ENCODE measurements at places on chromosomes 3 and 15.

- no peak for DNase-seq
Observed at GRCh38 chr3:134659391-134660045, 8.7 kb upstream of the KY start.

DNA sequence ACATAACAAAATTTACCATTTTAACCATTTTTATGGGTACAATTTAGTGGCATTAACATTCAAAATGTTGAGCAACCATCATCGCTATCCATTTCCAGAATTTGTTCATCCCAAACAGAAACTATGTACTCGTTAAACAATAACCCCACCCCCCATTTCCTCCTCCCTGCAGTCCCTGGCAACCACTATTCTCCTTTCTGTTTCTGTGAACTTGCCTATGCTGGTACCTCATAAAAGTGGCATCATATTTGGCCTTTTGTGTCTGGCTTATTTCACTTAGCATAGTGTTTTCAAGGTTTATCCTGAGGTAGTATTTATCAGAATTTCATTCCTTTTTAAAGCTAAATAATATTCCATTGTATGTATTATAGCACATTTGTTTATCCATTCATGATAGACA is 32.4 kb downstream of the C3orf80 start:
- DNase-seq: no peak

DNA sequence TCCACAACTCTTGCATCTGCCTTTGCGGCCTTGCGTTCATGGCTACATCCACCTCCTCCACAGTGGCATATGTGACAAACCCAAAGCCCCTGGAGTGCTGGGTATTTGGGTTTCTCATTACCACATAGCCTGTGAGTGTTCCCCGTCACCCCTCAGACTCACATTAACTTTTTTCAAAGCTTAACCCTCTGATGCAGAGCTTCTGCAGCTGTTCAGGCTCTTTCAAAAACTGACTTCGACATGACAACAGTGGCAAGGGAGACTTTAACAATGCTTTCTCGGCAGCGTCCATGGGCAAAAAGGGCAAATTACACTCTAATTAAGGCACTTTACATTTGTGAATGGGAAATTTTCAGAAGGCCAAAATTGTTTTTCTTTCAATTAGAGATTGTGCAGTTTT is 343.2 kb downstream of the UNC13C start:
- DNase-seq: no peak

GRCh38 chr3:77147836-77148578 is 108.1 kb downstream of the ROBO2 start:
- no peak for DNase-seq

DNA sequence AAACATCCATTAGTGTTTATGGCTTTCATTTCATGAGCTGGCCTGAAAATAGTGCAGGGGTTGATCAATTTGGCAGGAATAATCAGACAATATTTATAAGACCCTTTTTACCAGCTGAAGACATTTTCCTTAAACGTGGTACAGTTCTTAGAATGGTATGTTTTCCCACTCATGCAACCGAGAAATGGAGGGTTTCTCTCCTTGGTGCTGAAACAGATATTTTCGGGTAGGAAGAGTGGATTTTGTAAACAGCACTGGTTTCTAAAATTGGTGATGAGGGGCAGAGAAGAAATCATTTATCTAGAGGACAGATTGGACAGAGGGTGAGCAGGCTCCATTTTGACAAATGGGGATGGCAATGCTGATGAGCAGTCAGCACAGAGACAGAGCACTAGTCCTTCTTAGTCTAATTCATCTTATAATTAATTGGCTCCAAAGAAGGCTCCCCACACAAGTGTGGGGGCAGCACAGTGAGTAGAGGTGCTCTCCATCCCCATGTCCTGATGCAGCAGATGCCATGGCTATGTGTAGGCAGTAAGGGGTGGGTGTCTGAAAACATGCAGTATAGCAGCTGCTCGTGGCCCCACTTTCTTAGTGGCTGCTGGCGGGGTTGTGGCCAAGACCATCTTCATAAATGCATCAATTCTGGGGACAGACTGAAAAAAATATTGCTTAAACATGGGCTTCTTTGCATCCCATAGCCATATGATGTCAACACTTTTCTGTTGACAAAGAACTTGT is 18.1 kb upstream of the SLC7A14 start:
- DNase-seq: no peak

GRCh38 chr3:37509069-37509468 is 334.7 kb upstream of the LRRFIP2 start:
- DNase-seq: no peak

- no peak for DNase-seq
Observed at GRCh38 chr15:100105101-100105500, 236.7 kb downstream of the ADAMTS17 start.

DNA sequence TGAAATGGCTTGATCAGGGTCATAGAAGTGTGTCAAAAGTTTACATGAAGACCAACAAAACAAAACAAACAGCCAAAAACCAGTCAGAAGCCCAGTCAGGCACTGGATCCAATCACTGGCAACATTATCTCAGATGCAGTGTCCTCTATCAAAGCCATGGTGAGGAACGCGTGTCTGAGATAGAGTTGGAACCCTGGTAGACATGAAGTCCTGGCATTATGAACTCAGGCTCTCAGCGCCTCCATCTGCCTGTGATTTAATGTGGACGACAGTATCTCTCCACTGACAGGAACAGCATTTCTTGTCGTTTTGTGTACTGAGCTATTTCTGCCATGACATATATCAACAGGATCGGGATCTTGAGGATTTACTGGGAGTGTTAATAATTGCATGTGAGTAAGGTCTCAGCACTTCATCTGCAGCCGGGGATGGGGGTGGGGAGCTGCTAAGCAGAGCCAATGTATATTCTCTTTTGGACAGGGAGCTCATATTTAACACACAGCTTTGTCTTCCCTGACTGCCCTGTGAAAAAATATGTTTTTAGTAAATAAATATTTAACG is 1120.0 kb downstream of the IGSF11 start:
- DNase-seq: no peak

- DNase-seq: no peak
Observed at GRCh38 chr3:112390783-112391641, 58.1 kb downstream of the CD200 start.

- no peak for DNase-seq
Observed at GRCh38 chr15:22795206-22796063, 9.0 kb downstream of the NIPA1 start.

DNA sequence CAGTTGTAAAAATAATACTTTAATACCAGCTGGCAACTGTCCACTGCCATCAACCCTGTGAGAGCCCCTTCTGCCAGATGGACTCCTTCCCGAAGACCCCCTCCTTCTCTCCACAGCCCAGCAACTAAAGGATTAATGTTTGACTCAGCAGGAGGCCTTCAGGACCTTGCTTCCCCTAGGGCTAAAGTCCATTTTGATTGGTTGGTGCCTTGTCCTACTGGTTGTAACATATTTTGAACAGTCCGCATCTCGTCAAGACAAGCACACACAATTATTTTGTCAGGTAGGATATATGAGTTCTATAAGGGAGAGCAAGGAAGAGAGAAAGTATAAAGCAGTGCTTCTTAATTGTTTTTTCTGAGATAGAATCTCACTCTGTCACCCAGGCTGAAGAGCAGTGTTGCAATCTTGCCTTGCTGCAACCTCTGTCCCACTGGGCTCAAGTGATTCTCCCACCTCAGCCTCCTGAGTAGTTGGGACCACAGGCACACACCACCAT is 18.6 kb downstream of the ACOX2 start:
- no peak for DNase-seq

GRCh38 chr3:31565288-31565687 is 32.6 kb downstream of the STT3B start:
- DNase-seq: no peak

DNA sequence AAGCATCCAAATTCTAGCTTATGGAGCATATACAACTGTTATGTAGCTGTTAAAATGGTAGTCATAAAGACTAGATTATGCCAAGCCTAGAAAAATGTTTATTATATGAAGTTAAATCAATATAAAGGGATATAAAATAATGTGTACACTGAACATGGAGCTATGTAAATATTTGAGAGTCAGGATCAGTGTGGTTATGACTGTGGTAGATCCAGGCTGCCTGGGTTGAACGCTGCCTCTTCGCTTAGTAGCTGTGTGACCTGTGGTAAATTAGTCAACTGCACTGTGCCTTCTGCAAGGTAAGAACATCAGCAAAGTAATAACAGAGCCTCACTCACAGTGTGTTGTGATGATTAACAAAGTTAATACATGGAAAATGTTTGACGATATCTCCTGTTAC is 212.2 kb downstream of the RBMS3 start:
- no peak for DNase-seq

DNA sequence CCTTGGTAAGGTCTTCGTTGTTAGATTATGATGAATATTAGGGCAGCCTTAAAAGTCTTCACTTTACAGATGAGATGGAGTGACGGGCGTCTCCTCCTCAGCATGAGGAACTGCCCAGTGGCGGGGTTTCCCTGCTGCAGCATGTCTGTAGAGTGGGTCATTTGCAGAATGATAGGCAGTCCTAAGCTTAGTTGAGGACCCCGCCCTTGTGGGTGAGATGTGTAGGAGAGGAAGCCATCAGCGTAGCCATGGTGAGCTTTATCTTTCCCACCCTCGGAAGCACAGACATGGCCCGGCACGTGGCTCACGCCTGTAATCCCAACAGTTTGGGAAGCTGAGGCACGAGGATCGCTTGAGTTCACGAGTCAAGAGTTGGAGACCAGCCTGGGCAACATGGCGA is 877 bp downstream of the NIT2 start:
- DNase-seq: no peak

- no peak for DNase-seq
Observed at GRCh38 chr3:152458376-152459117, 189.8 kb downstream of the MBNL1 start.

DNA sequence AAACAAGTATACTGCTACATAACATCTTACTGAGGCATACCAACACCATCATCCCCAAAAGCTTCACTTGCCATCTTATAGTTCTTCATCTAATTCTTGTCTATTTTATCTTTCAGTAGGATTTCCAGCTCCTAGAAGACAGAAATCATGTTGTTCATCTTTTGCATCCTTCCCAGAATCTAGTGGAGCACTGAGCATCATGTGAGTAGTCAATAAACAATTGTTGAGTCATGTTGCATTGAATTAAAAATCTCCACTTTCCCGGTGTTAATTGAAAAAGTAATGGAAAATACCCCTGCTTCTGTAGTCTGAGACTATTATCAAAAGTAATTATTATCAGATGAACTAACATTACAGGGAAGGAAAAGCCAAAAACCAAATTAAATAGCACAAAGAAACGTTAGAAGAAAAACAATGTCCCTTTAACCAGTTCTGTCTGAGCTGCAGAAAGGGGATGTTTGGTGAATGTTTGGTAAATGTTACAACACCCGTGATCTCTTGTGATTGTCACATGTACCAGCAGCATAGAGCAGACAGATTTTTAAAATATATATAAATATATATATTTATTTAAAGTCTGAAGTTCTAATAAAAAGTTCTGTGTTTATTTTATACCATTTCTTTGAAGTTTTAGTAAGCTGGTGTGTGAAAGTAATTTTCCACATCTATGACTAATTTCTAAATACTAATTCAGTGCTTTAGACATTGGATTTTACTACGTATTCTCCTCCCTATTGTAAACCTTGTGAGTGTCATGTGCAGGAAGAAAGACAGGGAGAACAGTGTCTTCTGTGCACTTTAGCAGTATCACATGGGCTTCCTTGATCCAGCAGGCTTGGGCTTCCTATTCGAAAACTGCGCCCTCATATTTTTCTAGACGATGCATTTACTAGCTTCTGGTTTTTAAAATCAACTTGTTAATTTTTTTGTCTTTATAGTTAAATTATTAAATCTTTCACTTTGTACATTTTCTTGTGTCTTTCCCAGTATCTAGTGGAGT is 85.6 kb downstream of the RAP2B start:
- DNase-seq: no peak

GRCh38 chr15:76533995-76534394 is 197.4 kb downstream of the ISL2 start:
- DNase-seq: no peak

DNA sequence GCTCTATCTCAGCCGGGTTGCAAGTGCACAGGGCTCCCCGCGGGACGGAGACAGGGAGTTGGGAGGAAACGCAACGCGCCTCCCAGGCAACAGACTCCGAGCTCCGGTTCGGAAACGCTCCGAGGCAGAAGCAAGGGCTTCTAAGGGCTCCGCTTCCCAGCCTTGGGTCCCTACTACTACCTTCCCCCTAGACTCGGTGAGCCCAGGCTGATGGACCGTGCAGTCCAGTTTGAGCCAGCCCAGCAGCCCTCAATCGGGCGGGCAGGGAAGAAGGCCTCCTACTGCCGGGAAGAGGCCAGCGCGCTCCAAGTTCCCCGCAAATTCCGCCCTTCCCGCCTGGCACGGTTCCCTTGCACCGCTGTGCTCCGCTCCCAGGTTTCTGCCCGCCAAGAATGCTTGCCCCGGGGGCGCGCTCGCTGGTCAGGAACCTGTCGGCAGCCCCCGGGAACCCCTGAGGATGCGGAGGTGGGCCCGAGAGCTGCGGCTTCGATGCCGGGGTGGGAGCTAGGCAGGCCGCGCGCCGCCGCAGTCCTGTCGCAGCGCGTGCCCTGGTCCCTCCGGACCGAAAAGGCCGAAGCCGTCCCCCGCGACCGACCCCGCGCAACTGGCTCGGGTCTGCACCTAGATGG is 728 bp downstream of the TRANK1 start:
- no peak for DNase-seq

DNA sequence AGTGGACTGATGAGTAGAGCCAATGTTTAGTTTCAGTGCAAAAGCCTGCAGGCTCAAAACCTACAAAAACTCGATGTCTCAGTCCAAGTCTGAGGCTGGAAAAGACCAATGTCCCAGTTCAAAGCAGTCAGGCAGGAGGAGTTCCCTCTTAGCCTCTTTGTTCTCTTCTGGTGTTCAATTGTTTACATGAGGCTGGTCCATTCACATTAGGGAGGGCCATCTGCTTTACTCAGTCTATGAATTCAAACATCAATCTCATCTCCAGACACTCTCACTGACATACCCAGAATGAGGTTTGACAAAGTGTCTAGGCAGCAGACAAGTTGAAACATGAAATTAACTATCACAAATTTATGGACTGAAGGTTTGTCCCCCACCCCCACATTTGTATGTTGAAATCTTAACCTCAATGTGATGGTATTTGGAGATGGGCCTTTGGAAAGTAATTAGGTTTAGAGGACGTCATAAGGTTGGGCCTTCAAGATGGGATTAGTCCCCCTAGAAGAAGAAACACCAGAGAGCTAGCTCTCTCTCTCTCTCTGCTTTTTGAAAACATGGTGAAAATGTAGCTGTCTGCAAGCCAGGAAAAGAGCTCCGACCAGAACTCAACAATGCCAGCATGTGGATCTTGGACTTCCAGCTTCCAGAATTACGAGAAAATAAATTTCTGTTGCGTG is 438.5 kb upstream of the RGMA start:
- DNase-seq: no peak

DNA sequence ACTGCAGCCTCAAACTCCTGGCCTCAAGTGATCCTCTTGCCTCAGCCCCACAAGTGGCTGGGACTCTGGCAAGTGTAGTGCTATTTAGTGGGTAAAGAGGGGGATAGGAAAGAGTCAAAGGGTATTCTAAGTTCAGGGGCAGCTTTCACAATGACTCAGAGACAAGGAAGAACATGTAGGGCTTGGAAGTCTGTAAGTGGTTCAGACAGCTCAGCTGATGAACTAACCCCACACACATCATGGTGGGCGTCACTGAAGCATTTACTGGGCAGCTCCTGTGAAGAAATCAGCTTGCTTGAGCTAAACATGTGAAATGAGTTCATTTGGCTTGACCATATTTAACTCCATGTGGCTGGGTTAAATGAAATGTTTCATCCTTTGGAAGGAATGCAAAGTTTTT is 34.6 kb upstream of the THSD4 start:
- no peak for DNase-seq
